ENCODE measurements at places on chromosomes 6 and 20.
A peak's percentile ranks its signal among the peaks of the same experiment; 100 is the strongest.

DNA sequence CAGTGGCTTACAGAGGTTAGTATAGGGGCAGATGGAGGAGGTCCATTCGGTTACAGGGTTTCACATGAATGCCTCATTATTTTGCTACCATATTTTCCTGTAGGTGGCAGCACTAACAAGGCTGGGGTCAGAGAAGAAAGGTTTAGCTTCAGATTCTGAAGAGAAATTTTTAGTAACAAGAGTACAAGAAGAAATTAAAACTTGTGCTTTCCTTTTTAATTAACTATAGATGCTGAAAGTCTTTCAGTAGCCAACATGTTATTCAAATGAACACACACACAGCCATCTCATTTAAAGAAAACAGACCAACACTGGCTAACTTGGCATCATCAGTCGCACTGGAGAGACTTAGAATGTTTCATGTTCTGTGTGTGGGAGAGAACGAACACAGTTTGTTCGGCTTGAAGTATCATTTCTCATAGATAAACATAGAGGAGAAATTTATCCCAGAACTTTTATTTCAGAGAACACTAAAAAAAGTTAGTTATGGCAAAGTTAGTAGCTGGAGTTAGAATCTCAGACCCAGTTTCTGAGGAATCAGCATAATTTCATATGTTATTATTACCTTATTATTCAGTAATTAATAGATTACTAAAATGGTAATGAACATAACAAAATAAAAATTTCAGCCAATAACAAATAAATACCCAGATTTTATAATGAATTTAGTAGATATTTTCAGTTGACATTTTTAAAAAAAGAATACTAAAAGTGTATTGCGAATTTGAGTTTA lies 314.0 kb upstream of the RSPO3 start:
- DNase-seq, result no peak

GRCh38 chr6:44169886-44170570 lies 11.4 kb downstream of the CAPN11 start:
- no peak for DNase-seq

GRCh38 chr6:23089981-23090380 lies 520.6 kb downstream of the HDGFL1 start:
- DNase-seq, result no peak

DNA sequence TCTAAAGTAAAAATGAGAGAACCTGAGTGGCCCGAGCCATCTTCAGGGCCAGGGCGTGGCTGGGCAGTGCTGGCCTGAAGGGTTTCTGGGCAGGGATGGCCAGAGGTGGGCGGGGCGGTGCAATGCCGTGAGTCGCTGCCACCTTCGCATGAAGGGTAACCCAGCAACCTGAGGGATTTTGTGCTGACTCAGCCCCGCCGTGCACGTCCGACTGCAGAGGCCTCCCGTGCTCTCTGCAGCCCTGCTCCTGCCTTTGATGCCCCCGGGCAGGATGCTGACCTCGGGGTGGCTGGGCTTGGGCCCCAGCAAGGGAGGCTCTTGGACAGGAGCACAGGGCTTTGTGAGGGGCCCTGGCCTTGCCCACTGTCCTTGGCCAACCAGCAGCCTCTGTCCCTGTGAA lies 81.7 kb upstream of the GATA5 start:
- peak; percentile 78 for DNase-seq

DNA sequence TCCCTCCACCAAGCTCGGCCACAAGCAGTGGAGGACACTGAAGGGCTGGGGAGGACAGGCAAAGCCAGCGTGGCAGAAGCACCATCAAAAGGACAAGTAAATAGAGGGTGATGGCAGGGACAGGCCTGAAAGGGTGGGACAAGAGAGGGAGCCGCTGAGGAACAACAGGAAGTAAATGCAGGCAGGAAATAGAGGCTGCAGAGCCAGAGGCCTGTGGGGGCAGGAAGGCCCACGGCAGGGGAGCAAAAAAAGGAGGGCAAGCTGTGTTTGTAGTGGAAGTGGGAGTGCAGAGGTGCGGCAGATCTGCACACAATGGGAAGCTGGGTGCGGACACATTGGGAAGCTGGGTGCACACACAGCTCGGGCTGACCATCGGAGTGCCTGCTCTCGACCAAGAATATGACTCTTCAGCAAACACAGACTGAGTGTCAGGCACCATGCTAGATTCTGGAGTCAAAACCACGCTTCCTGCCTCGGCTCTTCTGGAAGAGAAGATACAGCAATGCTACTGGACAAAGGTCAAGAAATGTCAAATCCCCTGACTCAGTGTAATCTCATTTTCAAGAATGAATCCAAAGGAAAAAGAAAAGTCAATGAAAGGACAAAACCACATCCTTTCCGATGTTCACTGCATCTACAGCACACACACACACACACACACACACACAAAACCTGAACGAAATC lies 40.4 kb upstream of the RAB22A start:
- no peak for DNase-seq

DNA sequence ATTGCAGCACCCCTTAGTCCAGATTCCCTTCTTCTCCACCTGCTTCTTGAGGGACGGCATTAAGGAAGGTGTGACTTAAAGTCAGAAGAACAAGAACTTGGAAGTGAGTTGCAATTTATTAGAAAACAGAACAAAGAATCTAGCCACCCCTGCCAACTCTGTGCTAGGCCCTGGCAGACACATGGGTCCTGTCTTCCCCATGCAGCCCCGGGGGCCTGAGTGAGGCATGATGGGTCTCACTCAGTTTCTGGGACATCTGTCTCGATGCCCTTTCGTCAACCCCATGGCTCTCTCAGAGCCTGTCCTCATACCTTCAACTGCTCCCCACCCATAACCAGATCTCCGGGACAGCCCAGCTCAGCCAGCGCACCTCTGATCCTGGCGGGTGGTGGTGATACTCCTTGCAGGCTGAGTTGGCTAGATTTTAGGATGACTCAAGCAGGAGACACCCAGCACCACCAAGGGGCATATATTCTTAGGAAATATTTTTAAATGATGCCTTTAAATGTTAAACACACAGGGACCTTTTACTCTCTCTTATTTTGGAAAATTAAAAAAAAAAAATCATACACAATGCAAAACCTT lies 143.2 kb upstream of the RNF24 start:
- DNase-seq, result no peak

DNA sequence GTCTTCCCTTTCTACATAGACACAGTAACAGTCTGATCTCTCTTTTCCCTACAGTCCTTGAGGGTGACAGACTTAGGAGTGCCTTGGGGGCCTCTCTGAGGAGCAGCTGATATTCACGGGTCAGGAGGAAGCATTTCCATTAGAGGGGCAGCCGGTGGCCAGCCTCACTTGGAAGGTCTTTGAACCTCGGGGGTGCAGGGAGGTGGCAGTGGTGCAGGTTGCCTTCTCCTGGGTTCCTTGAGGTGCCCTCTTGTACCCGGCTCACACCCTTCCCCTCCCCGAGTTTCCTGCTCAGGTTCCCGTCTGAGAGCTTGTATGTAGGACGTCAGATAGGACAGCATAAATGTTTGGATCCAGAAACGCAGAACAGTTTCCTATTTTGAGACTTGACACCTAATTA lies 2.5 kb downstream of the RTEL1 start:
- no peak for DNase-seq

GRCh38 chr20:55678126-55678525 lies 327.2 kb downstream of the CBLN4 start:
- DNase-seq, result no peak

DNA sequence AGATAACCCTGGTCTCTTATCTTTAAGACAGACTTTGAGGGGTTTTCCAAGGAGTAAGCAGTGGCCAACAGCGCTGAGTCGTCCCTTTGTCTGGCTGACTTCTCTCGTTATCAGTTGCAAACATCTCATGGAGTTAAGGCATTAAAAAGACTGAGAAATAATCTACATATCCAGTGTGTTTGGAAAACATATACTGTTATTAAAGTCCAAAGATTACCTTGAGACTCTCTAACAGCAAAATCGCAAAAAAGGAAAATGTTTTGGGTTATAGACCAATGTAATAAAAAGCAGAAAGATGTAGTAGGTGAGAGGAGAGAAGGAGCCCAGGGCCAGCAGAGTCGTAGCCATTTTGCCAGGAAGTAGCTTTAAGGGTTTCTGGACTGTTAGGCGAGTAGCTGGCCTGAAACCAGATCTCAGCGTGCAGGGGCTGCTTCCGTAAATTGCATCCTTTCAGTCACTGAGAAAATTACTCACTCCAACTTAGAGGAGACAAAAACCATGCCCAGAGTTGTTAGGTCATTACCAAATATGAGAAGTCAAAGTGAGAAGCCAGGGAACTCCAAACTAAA lies 24.6 kb downstream of the MYLK4 start:
- no peak for DNase-seq

GRCh38 chr6:158251565-158251964 lies 60.7 kb upstream of the TULP4 start:
- DNase-seq, result no peak

DNA sequence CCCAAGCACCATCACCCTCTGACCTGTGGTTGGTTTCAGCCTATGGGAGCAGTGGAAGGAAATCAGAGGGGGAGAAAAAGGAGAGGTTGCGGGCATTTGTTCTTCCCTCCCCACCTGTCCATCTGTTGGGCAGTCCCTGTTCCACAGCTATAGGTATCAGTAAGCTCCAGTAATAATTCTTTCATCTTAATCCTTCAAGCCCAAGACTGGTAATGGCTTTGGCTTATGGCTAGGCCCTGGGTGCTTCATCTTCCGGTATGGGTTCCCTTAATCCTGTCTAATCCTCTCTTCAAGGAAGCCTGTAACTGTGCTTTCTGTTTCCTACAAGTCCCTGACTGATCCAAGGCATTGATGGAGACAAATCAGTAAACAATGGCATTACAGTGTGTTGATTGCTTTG lies 42.2 kb upstream of the STK35 start:
- no peak for DNase-seq

DNA sequence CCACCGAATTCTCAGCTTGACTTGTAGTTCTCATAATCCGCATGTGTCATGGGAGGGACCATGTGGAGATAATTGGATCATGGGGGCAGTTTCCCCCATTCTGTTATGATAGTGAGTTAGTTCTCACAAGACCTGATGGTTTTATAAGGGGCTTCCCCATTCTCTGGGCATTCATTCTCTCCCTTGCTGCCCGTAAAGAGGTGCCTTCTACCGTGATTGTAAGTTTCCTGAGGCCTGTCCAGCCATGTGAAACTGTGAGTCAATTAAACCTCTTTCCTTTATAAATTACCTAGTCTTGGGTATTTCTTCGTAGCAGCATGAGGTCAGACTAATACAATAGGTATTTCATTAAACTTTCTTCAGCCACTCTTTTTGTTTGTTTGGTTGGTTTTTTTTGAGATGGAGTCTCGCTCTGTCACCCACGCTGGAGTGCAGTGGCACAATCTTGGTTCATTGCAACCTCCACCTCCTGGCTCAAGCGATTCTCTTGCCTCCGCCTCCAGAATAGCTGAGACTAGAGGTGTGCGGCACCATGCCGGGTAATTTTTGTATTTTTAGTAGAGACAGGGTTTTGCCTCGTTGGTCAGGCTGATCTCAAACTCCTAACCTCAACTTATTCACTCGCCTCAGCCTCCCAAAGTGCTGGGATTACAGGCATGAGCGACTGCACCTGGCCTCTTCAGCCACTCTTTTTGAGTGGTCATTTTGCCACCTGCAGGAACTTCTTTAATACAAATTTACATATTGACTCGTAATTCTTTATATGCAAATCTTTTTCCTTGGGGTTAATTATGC lies 36.3 kb downstream of the GSTA2 start:
- no peak for DNase-seq

DNA sequence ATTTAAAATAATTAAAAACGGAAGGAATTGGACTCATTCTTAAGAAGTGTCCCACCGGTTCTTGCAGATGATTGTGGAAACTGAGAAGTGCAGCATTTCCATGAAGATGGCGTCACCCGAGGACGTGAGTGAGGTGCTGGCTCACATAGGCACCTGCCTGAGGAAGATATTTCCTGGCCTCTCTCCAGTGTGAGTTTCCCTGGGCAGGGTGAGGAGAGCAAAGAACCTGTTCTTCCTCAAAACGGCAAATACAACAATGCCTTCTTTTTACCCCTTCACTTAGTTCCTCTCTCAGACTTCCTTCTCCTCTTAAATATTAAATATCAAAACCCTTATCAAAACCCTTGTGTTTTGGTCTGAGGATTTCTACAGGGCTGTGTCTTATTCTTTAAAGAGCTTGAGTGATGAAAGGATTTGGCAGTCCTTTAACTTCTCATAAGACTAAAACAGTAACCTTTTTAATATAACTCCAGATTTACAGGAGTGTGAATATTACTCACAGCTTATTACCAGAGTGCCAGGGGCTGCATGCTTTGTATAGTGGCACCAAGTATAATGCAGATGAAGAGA lies 156.3 kb downstream of the CARMIL1 start:
- DNase-seq, result no peak

DNA sequence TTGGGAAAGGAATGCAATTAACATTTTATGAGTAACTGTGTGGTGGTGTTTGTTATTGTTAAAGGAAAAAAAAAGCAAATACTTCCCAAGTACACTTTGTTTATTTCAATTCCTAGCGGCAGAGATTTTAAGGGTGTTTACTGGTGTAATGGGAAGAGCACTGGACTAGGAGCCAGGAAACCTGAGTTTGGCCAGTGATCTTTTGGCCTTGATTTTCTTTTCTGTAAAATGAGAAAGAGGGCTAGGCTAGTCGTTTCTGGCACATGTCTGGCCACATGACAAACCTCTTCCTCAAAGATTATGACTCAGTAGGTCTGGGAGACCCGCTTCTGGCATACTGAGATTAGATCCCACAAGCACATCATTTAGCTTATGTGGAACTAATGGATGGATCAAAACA lies 428.1 kb upstream of the NOX3 start:
- no peak for DNase-seq

GRCh38 chr6:113829696-113830045 lies 27.5 kb upstream of the MARCKS start:
- DNase-seq, result no peak

GRCh38 chr6:4908062-4908461 lies 95.8 kb downstream of the RPP40 start:
- no peak for DNase-seq

GRCh38 chr6:168397012-168397411 lies 44.0 kb upstream of the SMOC2 start:
- DNase-seq, result no peak

DNA sequence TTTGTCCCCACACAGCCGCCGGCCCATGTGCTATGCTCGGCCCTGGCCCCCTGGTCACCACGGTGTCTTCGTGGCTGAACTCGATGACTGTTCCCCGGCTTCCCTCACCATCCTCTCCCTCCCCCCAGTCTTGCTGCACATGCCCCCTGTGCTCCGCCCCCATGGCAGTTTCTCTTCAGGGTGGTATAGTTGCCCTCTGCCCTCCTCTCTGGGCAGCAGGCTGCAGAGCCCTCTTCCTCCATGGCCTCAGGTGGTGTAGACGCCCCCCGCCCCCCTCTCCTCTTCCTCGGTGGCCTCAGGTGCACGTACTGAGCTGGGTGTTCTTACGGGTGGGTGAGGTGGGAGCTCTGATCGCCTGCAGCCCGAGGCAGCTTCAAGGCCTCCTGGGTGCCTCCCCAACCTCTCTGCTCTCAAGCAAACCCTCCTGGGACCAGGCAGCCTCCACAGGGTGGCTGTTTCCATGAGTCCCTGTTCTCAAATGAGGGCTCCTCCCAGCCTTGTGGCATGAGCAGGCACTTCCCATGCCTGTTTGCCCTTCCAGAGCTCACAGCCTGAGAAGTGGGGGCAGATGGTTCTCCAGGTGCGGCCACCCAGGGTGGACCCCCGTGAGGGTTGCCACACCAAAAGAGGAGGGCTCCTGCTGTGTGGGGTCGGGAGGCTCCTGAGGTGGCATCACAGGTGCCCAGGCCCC lies 24.8 kb downstream of the COL20A1 start:
- no peak for DNase-seq

Measured in PC-9 (cell line).